Right kidney (tissue), 9 donors: ENCODE measurements at places on chromosomes 12 and 14.

DNA sequence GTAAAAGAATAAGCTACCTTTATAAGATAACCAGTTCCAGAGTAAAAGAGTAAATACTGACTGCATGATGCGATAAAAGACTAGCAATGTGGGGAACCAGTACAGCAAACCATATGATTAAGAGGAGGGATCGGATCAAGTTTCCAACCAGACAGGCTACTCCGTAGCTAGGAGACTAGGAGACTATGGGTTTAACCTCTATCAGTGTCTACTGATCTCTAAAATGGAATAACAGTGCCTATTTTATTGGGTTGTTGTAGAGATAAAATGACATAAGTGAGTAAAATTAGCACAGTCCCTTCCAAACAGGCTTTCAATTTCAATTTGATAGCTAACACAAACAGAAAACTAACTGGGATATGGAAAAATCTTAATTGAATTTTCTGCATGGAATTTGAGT is 76.0 kb downstream of the PAWR start:
- no peak for DNase-seq

DNA sequence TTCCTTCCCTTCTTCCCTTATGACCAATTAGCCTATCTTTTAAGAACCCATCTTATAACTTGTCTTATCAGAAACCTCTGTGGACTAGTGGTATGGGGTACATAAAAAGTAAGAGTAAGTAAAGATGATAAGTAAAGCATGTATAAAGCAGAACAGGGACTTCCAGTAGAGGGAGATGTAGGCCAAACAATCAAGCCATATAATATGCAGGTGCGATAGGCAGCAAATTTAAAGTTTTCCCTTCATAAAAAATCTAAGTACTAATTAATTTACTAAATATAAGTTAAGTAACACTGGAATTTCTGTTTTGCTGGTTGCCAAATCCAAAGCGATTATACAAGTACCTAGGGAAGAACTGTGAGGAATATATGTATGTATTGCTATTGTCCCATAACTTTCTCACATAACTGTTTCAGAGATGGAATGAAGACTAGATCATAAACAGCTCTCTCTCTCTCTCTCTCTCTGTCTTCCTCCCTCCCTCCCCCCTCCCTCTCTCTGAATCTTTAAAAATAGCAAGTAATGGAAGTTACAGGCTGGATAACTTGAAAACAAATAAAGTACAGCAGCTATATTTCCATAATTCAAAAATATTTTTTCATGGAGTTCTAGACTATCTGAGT is 25.7 kb downstream of the METTL25 start:
- DNase-seq = no peak

- no peak for DNase-seq
Observed at GRCh38 chr12:74890237-74890599, 319.4 kb downstream of the KCNC2 start.

GRCh38 chr14:65433646-65434045 is 21.1 kb downstream of the FUT8 start:
- DNase-seq = no peak

DNA sequence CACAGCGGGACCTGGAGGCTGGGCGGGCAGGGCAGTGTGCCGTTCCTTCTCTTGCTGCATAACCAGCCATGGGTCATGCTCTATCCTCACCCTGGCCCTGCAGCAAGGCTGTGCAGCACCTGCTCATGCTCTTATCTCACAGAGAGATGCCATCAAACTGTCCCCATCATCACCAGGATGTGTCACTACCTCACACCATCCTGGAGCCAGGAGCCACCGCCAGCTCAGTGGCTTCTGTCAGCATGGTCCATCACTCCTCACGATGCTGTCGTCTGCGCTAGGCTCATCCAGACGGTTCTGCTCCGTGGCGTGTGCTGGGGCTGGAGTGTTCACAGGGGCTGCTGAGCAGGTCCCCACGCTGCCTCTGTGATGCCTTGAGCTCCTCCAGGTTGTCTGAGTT is 77.2 kb upstream of the DYNC1H1 start:
- no peak for DNase-seq

DNA sequence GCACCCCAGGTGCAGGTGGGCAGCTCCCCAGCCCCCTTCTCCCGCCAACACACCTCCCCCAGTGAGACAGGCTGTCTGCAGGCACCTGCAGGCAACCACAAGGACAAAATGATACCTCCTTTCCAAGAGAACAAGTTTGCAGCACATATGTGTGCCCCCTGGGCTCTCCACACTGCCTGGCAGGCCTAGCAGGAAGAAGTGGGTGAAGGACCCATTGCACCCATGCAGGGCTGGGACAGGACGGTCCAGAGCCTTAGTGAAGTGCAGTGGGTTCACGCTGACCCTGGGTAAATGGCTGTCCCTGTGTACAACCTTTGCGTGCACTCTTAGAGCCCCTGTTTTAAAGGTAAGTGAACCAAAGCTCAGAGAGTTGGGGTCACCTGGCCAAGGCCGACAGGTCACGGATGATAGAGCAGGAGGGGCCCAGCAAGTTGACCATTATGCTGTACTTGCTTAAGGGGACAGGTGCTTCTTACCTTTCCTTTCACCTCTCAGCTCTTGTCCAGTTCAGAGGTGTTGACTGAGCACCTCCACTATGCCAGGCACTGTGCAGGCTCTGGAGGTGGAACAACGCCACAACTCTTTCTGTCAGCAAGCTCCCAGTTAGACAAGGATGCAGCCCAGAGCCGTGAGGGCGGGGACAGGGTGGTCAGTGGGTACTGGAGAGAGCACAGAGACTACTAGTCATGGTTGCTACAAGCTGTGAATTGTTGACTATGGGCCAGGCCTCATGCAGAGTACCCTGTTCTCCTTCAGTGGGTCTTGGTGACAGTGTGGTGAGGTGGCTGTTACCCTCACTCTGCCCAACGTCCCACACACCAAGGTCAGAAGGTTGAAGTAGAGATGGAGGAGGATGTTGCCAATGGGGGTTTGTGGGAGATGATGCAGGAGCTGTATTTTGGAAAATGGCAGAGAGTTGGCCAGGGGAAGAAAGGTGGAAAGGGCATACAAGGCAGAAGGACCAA is 125.9 kb downstream of the PAPOLA start:
- no peak for DNase-seq

GRCh38 chr14:103332143-103332919 is 1.7 kb upstream of the EIF5 start:
- no peak for DNase-seq

GRCh38 chr12:15774819-15775218 is 14.4 kb downstream of the EPS8 start:
- no peak for DNase-seq

GRCh38 chr12:12209043-12209442 is 57.8 kb downstream of the LRP6 start:
- no peak for DNase-seq

- no peak for DNase-seq
Observed at GRCh38 chr14:80419769-80420168, 208.5 kb upstream of the DIO2 start.

- no peak for DNase-seq
Observed at GRCh38 chr14:33120341-33120740, 181.7 kb downstream of the NPAS3 start.

DNA sequence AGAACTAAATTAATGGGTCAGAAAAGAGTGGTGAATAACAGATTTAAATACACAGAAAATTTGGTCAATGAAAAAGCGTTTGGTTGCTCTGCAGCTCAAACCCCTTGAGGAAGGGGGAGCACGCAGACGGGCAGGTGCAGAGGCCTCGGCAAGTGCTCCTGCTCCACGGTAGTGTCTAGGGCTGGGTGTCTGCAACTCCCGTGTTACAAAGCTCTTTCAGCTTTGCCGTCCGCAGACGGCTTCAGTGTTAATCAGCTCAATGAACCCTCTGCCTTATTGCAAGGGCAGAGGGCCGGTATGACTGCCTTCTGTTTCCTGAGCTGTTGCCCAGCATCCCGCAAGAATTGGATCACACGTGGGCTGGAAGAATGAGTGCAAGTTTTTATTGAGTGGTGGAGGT is 125.7 kb upstream of the TRHDE start:
- no peak for DNase-seq

DNA sequence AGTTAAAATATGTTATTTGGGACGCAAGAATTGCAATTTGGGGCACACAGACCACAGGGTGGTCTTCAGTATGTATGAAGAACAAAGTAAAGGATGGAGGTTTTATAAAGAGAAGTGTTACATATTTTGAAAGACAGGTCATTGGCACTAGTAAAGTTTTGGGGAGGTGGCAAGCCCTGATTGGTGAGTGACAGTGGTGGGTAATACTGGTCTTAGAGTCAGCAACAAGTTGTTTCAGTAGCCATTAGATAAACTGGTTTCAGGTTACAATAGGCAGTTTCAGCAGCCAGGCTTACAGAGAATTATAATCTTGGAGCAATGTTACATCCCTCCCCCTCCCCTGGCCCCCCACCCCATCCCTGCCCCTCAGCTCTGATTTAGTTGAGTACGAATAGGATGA is 17.5 kb downstream of the MARK3 start:
- DNase-seq = no peak

DNA sequence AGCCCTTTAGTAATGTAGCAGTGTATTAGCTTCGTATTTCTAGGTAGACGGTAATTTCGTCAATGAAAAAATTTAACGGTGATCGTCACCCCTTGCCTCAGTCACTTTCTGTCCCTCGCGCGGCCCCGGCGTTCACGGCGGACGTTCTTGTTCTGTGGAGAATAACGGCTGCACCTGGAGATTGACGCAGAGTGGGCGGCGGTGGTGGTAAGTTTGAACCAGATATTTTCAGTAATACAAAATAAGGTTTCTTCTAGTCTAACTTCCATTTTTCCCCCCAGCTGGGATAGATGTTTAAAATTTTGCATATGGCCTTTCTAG is 341 bp downstream of the ZNF10 start:
- DNase-seq = no peak

DNA sequence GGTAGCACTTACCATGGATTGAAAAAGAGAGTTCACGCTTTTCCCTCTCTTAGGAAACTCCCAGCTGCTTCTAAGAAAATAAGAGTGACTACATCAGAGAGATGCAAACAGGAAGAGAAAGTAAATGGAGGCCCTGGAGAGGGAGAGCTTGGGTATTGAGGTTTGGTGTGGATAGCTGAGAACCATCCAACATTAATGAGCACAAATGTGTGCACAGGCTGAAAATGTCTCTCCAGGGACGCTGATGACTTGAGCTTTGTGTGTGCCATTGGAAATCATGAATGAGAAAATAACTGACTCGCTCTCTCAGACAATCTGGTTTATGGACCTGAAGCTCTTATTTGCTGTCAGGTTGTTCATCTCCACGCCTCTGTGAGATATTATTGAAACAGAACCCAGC is 318.8 kb downstream of the NRXN3 start:
- no peak for DNase-seq

DNA sequence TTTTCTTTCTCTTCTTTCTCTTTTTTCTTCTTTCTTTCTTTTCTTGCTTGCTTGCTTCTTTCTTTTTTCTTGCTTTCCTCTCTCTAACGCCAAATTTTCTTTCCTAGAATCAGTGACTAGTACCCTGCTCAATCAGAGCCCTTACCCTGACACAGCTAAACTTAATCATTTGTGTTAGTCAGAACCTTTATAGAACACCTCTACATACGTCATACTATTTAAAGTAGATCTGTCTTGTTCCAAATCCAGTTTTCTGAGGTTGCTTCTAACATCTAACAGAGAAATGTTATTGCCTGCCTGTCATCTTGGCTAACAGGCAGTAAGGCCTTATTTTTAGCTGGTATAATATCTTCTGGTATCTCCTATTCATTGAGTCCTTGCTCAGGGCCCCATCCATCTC is 65.5 kb upstream of the MYF6 start:
- no peak for DNase-seq

GRCh38 chr12:48220701-48221100 is 17.6 kb upstream of the OR10AD1 start:
- no peak for DNase-seq

GRCh38 chr12:105502426-105502930 is 172.0 kb downstream of the C12orf75 start:
- DNase-seq = no peak

GRCh38 chr12:124006085-124006845 is 33.2 kb downstream of the ZNF664 start:
- no peak for DNase-seq

DNA sequence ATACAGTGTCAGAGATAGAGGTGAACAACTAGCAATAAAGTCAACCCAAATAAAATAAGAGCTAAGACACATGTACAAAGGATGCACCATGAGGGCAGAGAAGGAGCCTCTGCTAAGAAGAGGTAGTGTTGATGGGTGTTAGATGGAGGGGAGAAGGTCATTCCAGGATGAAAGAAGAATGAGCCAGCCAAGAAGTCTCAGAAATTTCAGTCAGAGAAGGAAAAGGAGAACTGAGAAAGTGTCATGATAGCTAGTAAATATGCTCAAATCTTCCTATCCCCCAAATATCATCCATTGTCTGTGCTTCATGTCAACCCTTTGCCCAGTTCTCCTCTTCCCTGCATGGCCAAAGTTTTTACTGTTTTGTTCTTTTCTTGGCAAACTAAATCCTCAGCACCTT is 225.2 kb upstream of the BTG1 start:
- DNase-seq = no peak

DNA sequence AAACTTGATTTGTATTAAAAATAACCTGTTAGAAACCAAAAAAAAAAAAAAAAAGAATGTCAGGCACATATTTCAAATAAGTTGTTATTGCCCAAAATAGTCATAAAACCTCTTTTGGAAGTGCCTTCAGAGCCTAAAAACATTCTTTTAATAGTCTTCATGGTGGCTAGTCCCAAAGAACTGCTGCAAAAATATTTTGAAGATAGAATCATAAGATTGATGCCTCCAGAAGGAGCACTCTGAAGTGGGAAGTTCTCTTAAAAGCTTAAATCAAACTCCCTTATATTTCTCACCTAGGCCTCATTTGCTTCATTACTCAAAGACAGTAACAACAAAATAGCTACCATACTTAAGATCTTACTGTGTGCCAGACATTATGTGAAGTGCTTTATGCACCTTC is 27.2 kb upstream of the NT5DC3 start:
- DNase-seq = no peak

- DNase-seq = no peak
Observed at GRCh38 chr14:19823178-19823577, 19.6 kb downstream of the OR4N2 start.

DNA sequence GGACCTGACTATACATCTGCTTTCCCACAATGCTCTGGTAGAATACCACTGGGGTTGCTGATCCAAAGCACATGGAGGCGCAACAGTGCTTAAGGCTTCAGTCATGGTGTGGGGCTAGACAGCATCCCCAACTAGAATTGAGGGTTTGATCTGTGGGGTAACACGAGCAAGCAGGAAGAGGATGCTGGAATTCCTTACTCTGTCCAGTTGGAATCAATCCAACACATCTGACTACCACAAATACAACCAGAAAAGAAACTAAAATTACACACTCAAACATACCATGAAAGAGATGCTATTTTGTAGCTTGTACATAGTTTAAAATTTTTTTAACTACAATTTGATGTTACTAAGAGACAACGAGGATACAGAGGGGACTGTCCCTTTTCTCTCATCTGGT is 40.4 kb upstream of the GTF2A1 start:
- DNase-seq = no peak

- DNase-seq = no peak
Observed at GRCh38 chr12:11564984-11565651, 84.4 kb upstream of the ETV6 start.

GRCh38 chr12:46629331-46630229 is 196.2 kb downstream of the SLC38A4 start:
- no peak for DNase-seq

- DNase-seq = no peak
Observed at GRCh38 chr12:13839365-13840336, 141.8 kb downstream of the GRIN2B start.
